Activated CD8-positive, alpha-beta memory T cell treated with anti-CD3 and anti-CD28 coated beads for 1 hour (primary cell): ENCODE measurements at places on chromosomes 2 and 18.

- DNase-seq: no peak
Observed at GRCh38 chr2:235701206-235701981, 207.6 kb downstream of the AGAP1 start.

GRCh38 chr2:32719933-32720716, 92.3 kb downstream of the TTC27 start:
- no peak for DNase-seq

DNA sequence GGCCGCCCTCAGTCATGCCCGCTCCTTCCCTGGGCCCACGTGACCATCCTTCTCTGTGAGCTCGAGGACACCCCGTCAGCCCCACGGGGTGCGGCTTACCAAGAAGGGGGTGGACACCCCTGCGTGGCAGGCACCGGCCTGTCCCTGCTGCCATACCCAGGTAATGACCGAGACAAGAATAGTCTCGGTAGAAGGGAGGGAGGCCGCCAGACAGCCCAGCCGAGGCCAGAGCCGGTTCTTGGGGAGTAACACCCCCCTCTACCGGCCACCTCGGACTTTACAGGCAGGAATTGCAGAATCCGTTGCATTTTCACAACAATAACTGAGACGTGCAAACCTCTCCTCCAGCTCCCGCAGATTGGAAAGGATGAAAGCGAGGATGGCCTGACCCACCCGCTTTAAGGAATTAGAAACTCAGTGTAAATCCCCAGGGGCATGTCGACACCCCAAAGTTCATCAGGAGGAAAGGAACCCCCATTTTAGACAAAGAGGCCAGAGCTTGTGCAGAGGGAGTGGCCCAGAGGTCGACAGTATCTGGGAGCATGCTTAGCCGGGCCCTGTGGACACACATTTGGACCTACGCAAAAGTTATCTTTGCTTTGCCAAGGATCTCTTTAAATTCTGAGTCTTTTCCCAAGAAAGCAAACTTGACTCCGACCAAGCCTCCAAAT, 60.1 kb upstream of the GLI2 start:
- DNase-seq: peak; percentile 8

DNA sequence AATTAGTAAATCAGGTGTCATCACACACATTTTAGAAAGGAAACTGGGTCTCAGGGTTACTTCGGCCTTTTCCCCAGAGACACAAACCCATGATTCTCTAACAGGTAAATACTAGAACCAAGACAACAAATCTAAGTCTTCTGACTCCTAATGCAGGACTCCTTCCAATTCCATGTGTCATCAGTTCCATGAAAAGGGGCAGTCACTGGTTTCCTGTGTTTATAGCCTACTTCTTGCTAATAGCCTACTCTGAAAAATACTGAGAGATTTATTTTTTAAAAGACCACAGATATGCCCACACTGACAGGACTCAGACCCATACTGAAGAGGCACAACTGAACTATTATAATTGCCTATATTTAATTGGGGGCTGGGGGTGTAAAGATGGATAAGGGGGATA, 33.0 kb downstream of the RAB1A start:
- DNase-seq: no peak

GRCh38 chr2:108621687-108622681, 87.7 kb downstream of the LIMS1 start:
- no peak for DNase-seq

DNA sequence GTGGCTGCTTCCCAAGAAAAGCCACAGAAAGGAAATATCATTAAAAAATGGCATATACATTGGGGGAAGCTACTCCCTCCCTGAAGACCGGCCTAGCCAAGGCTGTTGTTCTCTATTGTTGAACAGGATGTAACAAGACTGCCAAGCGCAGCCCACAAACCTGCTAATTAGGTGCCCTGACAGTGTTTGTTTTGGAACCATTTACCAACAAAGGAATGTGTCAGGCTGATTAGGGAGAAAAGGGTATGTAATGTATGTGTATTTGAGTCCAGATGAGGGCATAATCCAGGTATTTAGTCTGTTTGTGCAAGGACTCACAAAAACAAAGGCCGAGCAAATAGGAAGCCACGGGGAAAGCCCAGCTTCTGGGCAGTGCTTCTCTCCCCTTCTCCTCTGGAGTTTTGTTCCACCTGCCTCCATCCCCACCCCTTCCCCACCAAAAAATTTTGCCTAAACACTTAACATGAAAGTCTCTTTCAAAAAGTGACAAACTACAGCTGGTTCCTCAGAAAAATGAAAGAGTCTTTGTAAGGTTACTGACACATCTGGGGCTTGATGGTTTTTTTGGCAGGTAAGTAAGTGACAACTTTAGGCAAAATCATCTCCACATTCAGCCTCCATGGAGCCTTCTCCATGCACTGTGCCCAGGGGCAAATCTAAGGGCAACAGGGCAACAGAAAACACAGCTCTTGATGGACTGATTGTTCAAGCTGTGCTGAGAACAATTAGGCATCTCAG, 78.3 kb upstream of the FZD5 start:
- DNase-seq: no peak

DNA sequence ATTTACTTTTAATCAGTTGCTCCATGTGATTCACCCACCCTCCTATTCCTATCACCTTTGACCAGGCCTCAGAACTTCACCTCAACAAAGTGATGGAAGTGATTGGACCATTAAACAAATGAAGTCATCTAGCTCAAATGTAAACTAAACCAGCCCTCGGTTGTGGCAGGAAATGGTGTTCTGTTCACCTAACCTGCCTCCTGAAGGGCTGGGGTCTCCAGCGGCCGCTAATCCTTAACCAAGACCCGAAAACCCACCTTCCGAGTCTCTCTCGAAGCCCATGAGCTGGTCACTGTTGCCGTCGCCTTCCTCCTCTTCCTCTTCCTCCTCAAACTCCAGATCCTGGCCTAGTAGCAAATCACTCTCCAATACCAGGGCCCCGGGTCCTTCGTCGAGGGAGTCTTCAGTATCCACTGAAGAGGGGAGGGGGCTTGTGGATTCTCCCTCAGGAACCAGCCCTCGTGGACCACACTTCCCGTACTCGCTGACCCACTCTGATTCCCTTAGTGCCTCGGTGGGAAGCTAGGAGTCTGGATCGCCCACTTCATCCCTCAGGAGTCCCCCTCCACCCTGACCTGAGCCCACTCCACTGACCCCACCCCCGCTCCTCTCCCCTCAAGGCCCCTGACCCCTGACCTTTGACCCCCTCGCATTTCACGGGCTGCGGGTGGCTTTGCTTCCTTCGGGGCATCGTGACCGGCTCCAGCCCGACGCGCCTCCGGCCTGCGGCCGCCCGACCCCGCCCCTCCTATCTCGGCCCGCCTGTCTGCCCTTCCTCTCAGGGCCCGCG, 503 bp downstream of the ZNF513 start:
- no peak for DNase-seq

GRCh38 chr2:215782965-215783364, 230.4 kb downstream of the MREG start:
- DNase-seq: no peak

DNA sequence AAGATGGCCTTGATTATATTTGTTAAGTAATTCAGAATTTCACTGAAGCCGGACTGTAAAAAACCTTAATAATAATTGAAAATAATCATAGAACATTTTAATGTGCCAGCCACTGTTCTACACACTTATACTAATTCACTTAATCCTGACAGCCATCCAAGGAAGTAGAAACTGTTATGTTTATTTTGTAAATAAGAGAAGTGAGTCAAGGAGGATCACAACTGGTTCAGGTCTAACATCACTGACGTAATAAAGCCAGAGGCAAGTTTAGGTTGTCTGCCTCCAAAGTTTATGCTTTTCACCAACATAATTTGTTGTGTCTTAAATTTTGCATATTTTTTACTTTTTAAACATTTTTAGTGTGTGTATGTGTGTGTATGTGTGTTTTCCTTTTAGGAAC, 436.1 kb downstream of the LRRTM4 start:
- no peak for DNase-seq

- DNase-seq: no peak
Observed at GRCh38 chr2:236664136-236664535, 94.5 kb downstream of the ACKR3 start.

DNA sequence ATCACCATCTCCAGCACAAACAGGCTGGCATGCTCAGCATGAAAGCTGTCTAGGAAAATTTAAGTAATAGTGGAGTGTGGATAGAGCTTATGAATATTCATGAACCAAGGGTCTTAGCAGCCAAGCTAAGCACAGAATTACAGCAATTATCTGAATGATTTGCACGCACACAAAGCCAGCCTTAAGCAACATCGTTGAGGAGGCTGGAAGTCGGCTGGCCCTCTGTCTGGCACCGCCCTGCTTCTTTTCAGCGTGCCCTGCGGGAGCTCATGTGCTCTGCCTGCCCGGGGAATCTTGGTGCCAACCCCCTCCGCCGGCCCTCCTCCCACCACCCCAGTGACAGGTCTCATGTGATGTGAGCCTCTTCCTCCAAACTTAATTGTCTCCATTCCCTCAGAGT, 540.1 kb downstream of the CMPK2 start:
- no peak for DNase-seq

GRCh38 chr2:39537150-39537549, 100.1 kb upstream of the MAP4K3 start:
- DNase-seq: no peak

GRCh38 chr2:227759411-227760118, 13.9 kb downstream of the SCYGR8 start:
- DNase-seq: no peak

- DNase-seq: no peak
Observed at GRCh38 chr2:164826293-164827243, 15.1 kb downstream of the COBLL1 start.

- no peak for DNase-seq
Observed at GRCh38 chr2:72128843-72129227, 18.8 kb downstream of the CYP26B1 start.

GRCh38 chr2:171086352-171087290, 74.1 kb downstream of the TLK1 start:
- DNase-seq: peak; percentile 22

GRCh38 chr2:195413944-195414343, 243.1 kb upstream of the SLC39A10 start:
- DNase-seq: no peak

GRCh38 chr18:48871391-48872166, 79.2 kb downstream of the SMAD7 start:
- DNase-seq: no peak

DNA sequence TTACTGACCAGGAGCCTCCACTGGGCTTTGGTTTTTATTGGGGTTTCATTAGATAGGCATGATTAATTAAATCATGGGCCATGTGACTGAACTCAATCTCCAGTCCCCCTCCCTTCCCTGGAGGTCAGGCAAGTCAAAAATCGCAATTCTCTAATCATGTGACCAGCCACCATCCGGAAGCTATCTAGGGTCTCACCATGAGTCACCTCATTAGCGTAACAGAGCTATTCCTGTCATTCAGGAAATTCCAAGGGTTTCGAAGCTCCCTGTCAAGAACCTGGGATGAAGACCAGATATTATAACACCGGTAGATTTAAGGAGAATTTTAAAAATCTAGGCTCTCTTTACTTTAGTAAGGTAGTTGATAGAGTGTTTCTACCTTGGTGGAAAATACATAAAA, 180.3 kb upstream of the TCF4 start:
- no peak for DNase-seq

GRCh38 chr2:54595999-54596902, 127.2 kb upstream of the EML6 start:
- DNase-seq: no peak

- no peak for DNase-seq
Observed at GRCh38 chr2:73969356-73969755, 15.4 kb upstream of the TET3 start.

DNA sequence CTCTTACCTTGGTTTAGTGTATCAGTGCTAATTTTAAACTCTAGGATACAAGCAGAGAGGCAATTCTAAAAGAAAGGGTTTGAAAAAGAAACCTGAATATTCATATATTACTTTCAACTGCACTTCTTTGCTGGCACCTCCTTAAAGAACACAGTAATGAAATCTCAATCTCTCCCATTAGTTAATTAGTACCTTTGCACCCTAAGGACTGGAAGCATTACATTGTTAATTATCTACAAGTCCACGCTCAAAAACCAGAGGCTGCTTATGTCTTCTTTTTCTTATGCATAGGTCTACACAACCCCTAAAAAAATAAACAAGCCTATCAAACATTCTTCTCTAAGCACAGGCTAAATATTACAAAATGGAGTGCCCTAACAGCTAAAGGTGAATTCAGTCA, 20.2 kb downstream of the EPHA4 start:
- no peak for DNase-seq

- DNase-seq: no peak
Observed at GRCh38 chr2:216687646-216688045, 7.7 kb downstream of the IGFBP5 start.

DNA sequence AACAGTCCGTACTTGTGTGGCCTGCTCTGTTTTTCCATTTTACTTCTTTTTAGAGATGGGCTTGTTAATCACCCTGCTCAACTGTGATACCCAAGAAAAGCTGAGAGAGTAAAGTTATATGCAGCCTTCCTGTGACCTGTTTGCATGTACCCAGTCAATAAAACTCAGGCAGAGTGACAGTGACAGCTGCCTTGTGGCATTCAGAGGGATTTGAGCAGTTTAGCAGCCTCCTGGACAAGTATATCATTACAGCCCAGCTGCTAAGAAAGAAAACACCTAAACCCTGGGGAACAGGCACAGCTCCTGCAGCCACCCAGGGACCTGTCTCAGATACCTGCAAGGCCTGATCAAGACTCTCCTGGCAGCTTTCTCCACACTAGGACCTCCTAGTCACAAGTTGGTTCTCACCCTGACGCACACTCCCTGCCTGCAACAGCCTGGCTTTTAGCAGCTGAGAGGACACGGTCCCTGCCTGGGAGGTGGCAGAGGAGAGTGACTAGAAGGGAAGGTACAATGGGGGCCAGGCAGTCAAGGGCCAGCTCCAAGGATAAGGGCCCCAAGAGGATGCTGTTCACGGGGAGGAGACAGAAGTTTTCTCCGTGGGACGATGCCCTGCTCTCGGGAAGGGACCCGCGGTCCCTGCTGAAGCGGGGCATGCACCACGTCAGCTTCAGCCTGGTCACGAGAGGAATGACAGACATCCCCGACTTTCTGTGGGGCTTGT, at the start of gene LRRC30:
TSS of gene LRRC30 (plus strand) at position 464 of the 724 bp plus-strand sequence. CDS start at position 514, 50 bp downstream.
- no peak for DNase-seq

GRCh38 chr2:68258851-68259250, 6.5 kb upstream of the PPP3R1 start:
- no peak for DNase-seq

- DNase-seq: no peak
Observed at GRCh38 chr2:203164311-203164935, 74.4 kb upstream of the CYP20A1 start.

GRCh38 chr2:162315938-162316337, 2.5 kb downstream of the IFIH1 start:
- DNase-seq: no peak

- DNase-seq: no peak
Observed at GRCh38 chr2:72917138-72917876, at the start of gene EMX1. TSS of gene EMX1 (plus strand) at chr2:72917519. CDS start at chr2:72917853, 334 bp downstream.
